ENCODE measurements at places on chromosomes 2 and 18.

GRCh38 chr2:25131567-25132298 lies 36.6 kb downstream of the POMC start:
- DNase-seq, result no peak

DNA sequence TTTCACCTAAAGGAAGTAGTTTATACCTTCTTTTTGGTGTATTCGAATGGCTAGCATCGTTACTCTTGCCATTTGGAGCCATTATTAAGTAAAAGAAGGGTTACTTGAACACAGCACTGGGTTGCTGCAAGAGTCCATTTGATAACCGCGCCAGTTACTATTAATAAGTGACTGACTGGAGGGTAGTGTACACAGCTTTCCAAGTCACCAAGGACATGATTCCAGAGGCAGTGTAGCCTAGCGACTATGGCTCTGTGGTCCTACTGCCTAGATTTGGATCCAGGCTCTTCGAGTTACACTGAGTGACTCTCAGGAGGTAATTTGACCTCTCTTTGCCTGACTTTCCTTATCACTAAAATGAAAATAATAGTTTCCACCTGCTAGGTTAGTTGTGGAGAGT lies 206.8 kb downstream of the MEIS1 start:
- DNase-seq, result no peak

DNA sequence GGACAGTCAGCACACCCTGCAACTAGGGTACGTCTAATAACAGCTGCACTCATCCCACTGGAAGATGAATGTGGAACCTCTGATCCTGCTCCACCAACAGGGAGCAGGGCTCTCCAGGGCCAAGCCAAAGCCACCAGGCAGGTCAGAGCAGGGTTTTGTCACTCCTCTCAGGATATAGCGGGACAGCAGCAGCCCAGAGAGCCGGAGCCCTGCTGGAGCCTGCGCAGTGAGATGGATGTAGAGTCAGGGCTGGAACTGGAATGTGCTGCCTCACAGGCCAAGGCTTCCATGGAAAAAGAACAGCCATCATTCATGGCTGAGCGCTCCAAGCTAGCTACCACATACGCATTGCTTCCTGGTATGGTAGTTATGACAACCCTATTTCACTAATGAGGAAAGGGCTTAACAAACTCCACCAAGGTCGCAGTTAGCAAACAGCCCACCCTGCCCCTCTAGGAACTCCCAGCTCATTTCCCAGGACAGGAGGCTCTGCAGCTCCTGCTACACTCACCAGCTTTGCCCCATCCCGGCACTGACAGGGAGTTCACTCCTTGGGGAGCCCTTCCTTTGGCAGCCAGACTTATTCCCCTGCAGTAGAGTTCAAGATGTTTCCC lies 85.2 kb downstream of the HS1BP3 start:
- no peak for DNase-seq

- DNase-seq, result no peak
Observed at GRCh38 chr2:219419331-219420197, 1.4 kb downstream of the DES start.

GRCh38 chr2:191478799-191479679 lies 198.9 kb upstream of the NABP1 start:
- no peak for DNase-seq

- DNase-seq, result no peak
Observed at GRCh38 chr2:196987298-196987648, 60.8 kb upstream of the PGAP1 start.

DNA sequence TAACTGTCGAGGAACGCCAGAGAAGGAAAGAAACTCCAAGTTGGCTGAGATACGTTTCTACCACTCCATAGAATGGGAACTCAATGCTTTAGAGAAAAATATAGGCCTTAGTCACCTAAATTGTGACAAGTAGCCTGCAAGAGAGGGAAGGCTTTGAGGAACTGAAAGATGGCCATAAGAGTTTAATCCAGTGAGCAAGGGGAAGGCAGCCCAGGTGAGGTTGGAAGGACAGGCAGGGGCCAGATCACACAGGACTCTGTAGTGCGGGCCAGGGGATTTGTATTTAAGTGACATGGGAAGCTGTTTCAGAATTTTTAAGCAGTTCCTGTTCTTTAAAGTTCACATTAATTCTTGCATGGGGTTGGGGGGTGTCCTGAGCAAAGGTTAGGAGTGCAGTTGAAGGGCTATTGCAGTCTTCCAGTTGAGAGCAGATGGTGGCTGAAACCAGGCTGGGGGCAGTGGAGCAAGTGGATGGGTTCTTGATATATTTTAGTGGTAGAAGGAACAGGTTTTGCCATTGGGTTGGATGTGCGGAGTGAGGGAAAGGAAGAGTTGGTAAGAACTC lies 138.9 kb upstream of the PELI1 start:
- DNase-seq, result no peak

GRCh38 chr2:25362434-25363145 lies 20.9 kb upstream of the DNMT3A start:
- no peak for DNase-seq

GRCh38 chr2:24307961-24308360 lies 52.4 kb downstream of the ITSN2 start:
- DNase-seq, result no peak

- DNase-seq, result no peak
Observed at GRCh38 chr2:177692042-177692782, 299.6 kb downstream of the AGPS start.

GRCh38 chr2:225282858-225283710 lies 116.4 kb upstream of the NYAP2 start:
- peak; percentile 42 for DNase-seq

DNA sequence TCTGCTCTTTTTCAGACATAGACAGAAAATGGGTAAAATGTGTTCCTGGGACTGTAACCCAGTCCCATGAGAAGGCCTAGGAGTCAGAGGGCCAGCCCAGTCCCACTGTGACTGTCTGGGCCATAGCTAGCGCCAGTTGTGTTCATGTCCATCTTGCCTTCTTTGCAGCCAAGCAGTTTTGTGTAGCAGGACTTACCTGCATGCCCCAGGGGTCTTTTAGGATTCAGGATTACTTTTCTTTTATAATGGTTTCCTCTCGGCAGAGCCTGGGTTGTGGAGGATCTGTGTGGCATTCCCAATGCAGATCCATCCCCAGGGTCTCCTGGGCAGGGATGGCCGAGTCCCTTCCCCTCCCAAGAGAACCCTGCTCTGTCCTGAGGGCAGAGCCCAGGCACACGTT lies 90.8 kb downstream of the FHOD3 start:
- DNase-seq, result no peak

GRCh38 chr2:10741139-10741538 lies 19.7 kb downstream of the ATP6V1C2 start:
- no peak for DNase-seq

- DNase-seq, result no peak
Observed at GRCh38 chr2:167794554-167795255, 452.7 kb downstream of the STK39 start.

DNA sequence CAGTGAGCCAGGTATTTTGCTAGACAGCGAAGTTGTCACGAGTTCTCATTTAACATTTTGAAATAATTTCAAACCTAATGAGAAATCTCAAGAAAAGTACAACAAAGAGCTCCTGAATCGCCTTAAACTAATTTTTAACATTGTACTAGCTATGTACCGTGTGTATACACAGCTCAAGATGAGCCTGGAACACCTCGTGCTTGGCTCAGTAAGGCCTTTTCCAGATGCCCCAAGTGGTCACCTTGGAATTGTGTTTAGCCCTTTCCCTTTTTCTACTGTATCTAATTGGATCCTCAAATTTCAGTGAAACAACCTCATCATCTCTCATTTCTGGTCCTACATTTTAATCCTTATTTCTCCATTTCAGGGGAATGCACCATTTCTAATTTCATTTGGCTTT lies 7.2 kb downstream of the PTPN4 start:
- peak; percentile 15 for DNase-seq

GRCh38 chr18:62670573-62670972 lies 44.8 kb upstream of the PHLPP1 start:
- no peak for DNase-seq

Data from RKO (cell line).